ENCODE measurements at places on chromosomes 2 and 18.

GRCh38 chr2:3282056-3282998 is 95.3 kb downstream of the EIPR1 start:
- DNase-seq = no peak

GRCh38 chr2:54461261-54461660 is 5.1 kb downstream of the SPTBN1 start:
- DNase-seq = no peak

- no peak for DNase-seq
Observed at GRCh38 chr2:39435741-39436591, 1.1 kb downstream of the MAP4K3 start.

DNA sequence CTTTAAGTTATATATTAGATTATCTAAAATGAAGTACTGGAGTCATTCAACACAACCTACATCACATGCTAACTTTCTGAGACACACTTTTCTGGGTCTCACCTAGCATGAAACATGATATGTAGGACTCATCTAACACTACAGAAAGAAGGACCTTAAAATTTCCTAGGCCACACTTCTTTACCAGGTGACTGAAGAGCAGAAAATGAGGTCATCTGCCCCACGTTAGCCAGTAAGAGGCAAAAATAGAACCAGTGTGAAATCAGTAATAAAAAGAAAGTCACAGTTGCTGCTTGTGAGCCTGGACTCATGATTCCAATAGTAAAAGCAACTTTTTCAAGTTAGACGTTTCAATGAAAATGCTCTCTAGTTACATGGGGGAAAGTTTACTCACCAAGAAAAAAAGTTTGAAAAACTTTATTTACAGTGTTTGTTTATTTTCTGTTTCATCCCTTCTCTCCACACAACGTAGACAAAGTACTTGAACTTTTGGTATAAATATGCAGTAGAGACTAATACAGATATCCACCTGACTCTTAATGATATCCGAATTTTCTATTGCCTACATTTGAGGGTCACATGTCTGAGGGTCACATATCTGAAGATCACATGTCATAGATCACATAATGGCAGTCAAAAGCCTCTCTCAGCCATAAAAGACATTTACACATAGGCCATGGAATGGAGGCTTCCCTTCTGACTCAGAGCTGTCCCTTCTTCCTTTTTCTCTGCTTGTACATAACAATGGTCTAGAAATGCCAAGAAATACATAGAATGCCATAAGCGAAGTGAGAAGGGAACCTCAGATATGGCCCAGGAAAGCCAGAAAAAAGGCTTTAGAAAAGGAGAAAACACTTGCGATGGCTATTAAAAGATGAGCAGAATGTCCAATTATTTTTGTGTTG is 362.9 kb downstream of the ZEB2 start:
- no peak for DNase-seq

GRCh38 chr18:7730682-7731081 is 163.6 kb downstream of the PTPRM start:
- no peak for DNase-seq

DNA sequence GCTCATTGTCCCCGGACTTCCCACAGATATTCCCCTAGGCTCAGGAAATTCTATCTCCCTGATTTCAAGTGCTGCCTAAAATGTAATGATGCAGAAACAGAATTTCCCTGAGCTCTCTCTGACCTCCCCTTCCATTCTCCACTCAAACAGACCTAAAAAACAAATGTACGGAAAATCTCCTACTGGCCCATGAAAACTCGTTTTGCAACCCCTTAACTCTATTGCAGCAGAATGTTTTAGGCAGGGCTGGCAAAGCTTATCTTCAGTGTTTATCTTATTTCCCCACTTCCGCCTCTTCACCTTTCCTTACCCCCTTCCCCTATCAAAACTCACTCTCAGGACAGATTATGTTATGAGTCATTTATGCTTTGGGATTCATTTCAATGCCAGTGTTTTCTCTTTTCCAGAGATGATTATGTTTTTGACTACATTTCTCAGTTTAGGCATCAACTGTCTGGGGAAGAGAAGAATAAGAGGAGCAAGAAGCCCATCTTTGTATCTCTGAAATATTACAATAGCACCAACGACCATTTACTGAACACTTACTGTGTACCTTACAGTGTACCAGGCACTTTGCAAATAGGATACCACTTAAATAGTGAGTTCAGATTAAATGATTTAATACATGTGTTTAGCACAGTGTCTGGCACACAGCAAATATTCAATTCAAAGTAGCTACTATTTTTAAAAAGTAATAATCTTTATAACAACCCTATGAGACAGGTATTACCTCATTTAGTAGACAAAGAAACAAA is 53.9 kb upstream of the STPG4 start:
- DNase-seq = no peak

DNA sequence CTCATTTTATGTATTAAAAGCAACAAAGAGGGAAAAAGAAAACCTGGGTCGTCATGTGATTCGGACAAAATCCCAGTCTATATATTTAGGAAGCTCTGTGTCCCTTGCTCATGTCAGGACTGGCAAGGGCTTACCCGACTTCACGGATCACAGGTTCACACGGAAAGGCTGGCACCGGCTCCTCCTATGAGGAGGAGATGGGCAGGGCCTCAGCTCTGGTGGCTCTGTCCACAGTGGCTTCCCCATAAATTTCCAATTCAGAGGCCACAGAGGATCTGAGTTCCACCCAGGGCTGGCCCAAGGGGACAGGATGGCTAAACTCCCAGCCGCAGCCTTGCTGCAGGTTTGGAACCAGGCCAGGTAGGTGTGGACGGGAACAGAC is 186.8 kb downstream of the BCL2 start:
- DNase-seq = no peak

- no peak for DNase-seq
Observed at GRCh38 chr2:122203523-122203922, 448.1 kb downstream of the TSN start.
